ENCODE measurements at places on chromosomes 7 and 10. TPM values are rescaled to one million over a fixed set of nuclear protein-coding genes. Genes with fewer than 3 reads are reported as not detected.

GRCh38 chr10:8352171-8353075 is 297.9 kb downstream of the GATA3 start:
- DNase-seq: no peak

- DNase-seq: no peak
These were observed 74.8 kb downstream of the ZEB1 start for GRCh38 chr10:31393844-31394243.

- DNase-seq: no peak
These were observed 77.9 kb downstream of the INSIG1 start for GRCh38 chr7:155375337-155376277.

- DNase-seq: no peak
These were observed 449.1 kb downstream of the SUGCT start for GRCh38 chr7:40583667-40584444.

The ABHD11 gene
- 29.1 TPM for polyA plus RNA-seq

GRCh38 chr10:60388709-60389301 is 870 bp downstream of the ANK3 start:
- no peak for DNase-seq

DNA sequence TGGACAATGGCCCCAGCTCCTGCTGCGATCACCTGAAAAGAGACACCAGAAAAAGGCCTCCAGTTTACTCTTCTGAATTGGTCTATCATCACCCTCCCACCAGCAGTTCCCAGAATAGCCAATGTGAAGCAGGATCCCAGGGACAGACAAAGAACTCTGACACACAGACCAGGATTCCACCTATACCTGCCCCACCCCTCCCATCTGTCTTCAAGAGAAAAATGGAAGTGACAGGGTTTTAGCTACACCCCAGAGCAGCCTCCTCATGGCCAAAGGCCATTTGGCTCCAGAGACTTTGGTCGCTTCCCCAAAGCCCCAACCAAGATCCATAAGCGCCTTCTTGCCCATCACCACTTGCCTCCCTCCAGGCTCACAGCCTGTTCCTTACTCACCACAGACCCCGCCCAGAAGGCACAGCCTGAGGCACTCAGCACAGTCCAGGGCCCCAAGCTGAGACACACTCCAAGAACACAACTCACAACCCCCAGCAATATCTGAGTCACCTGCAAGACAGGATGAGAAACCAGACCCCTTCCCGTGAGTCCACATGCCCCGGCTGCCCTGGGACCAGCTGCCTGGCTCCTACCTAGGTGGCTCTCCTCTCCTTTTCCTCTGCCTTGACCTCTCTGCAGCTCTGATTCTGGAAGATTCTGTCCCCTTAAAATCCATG is 6.5 kb downstream of the TMEM176B start:
- DNase-seq: no peak

DNA sequence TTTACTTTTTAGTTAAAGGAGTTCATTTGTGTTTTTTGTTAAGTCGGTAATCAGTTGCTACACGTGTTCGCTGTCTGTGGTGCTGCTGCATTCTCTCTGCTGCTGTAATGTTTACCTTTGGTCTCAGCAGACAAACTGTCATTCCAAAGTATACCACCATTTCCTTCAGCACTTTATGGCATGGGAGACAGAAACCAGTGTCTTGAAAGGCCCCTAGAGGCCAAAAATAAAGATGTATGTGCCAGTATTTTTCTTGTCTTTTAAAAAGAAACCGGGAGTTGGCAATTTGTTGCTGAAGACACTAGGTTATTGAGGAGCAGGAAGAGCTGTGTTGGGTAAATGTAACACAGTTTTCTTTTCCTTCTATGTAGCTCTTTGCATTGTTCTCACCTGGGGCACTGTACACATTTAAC is 24.1 kb downstream of the ZNF92 start:
- no peak for DNase-seq

The PNLIPRP2 gene
- polyA plus RNA-seq: not detected

- no peak for DNase-seq
These were observed 239.5 kb downstream of the MGMT start for GRCh38 chr10:129706523-129706922.

GRCh38 chr7:70056363-70056762 is 458.1 kb downstream of the AUTS2 start:
- no peak for DNase-seq

DNA sequence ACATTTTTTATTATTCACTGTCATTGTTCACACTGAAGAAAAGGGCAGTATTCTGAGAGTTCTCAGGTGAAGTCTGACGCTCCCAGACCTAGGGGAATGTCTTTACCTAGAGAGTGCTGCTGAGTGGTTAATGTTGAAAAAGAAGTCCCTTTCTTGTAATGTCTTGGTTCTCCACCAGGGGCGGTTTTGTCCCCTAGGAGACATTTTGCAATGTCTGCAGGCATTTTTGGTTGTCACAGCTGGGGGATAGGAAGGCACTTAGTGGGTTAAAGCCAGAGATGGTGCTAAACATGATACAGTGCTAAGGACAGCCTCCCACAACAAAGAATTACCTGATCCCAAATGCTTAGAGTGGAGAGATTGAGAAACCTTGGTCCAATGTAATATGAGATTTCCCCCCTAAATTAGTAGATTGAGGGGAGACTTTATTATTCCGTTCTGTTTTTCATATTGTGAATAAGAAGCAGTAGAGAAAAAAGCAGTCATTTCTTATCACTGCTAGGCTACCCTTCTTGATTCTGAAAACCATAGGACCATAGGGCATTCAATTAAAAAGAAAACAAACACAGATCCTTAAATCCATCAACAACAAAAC is 13.1 kb downstream of the UMAD1 start:
- no peak for DNase-seq

DNA sequence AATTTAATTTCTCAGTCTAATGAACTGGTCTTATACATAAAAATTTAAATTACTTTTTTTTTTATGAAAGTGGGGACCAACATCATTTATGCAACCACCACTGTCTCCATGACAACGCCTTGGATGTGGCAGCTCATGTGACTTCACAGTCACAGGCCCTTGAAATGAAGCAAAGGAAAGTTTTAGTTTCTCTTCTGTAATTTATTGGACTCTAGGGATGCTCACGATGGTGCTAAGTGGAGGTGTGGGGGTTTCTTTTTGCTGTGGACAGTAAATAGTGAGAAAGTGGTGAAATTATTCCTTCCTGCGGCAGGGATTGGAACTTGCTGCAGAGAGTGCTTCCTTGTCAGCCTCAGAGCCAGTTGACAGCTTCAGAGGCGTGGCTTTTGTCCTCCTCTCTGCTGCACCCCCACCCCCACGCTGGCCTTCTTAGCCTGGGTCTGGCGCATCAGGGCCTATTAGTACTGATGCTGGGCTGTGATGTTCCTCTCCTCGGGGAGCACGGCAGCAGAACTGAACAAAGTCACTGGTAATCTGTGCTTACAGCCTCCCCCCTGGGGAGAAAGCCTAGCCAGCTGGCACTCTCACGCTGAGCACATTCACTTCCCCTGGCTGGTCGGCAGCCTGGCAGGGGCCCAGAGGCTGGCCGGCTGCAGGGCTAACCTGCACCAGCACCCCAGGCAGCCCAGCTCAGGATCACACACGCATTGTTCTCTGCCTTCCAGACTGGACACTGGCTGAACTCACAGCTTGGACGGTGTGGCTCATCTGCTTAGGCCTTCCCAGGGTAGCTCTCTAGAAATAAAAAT is 517.5 kb upstream of the GALNT17 start:
- DNase-seq: no peak

GRCh38 chr7:130299866-130300265 is 6.9 kb downstream of the CPA4 start:
- DNase-seq: no peak

GRCh38 chr10:105834261-105835059 is 1193.4 kb downstream of the SORCS3 start:
- no peak for DNase-seq

The MEST gene
- polyA plus RNA-seq: 737 TPM

Data from right renal pelvis (tissue), 4 donors.